ENCODE measurements at places on chromosomes 11 and 22.

- DNase-seq = no peak
These were observed 113.7 kb downstream of the ETS1 start for GRCh38 chr11:128473636-128474035.

DNA sequence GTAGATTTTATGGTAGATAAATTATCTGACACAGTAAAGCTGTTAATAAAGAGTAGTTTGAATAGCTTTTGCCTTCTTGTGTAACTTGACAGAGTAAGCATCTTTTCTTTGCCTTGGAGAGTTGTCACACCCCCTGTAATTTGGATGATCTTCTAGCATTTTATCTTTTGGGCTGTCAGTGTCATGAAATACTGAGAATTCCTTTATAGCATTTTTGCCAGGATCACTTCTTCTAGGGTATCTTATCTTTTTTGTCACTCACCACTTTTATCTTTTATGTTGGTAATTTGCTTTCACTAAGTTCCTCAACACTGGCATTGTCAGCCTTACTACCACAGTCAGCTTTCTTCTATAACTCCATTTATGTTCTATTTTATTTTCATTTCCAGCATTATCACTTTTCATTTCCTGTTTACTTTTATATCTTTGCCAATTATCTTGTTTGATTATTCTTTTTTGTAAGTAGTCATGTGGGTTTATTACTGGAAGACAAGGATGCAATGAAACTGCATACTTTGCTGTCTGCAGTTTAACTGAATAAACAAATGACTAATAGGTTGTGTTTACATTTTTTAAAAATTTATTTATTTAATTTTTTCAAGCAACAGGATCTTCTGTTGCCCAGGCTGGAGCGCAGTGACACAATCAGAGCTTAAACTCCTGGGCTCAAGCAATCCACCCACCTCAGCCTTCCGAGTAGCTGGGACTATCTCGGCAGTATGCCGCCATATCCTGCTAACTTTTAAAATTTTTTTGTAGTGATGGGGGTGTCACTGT lies 28.1 kb upstream of the ACAT1 start:
- no peak for DNase-seq

DNA sequence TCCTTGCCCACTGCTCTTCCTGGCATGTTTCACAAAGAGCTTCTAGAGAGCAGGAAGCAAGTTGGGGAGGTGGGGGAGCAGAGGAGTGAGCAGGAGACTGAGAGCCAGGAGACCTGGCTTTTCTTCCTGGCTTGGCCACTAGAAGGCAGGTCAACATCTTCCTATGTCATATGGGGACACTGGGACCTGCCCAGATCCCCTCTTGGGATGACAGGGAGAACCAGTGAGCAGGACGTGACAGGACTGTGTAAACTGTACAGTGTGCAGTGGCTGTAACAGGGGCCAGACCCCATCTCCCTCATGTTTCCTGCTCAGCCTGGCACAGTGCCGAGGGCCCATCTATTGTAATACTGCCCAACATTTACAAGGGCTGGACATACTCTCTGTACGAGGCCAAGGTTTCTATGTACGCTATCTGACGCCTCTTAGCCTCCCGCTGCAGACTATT lies 29.4 kb downstream of the GDPD5 start:
- no peak for DNase-seq

- DNase-seq = no peak
These were observed 21.9 kb downstream of the ASCC2 start for GRCh38 chr22:29816128-29816527.

DNA sequence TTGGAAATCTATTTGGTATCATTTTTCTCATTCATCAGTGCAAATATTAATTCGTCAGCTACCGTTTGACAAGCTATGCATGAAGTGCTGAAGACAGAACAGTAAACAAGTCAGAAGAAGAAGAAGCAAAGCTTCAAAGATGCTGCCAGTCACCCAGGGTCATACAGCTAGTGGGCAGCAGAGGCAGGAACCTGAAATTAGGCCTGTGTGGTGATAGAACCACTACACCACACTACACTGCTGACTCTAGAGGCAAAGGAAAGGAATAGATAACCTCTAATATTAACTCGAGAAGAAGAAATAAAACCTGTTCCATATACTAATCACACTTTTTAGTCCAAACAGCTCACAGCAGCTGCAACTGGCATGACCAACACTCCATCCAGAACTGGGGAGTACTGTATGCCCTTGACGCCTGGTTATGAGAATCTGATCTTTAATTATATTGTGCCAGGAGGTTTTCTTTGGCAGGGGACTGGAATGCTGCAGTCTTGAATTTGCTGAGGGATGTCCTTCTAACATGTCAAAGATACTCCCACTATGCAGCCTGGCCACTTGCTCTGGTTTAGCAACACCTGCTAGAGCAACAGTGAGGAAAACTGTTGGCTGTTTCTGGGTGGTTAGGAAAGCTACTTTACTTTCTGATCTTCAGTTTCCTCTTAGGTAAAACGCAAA lies 73.0 kb downstream of the PAK1 start:
- DNase-seq = no peak
